ENCODE measurements at places on chromosomes 5 and 9.

GRCh38 chr9:130478736-130479575 is 34.2 kb downstream of the ASS1 start:
- DNase-seq, result no peak

GRCh38 chr5:148827723-148828122 is 1.3 kb downstream of the ADRB2 start:
- DNase-seq, result no peak

GRCh38 chr5:96344678-96345577 is 88.1 kb downstream of the PCSK1 start:
- no peak for DNase-seq

DNA sequence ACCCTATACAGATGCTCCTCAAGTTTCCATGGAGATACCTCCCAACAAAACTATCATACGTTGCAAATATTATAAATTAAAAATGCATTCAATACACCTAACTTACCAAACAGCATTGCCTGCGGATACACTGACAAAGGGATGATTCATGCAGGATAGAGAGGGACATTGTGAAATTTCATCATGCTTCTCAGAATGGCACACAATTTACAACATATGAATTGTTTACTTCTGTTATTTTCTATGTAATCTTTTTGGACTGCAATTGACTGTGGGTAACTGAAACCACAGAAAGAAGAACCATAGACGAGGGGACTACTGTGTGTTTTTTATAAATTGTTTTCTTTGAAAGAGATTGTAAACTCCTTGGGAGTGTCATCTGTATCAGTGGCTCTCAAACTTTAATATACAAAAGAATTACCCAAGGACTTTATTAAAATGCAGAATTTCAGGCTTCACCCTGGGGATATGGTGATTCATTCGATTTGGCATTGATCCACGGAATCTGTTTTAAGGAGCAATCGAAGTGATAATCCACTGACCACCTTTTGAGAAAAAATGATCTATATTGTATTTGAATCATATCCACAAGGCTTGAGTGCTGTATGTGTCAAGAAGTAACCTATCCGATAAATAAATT is 146.4 kb downstream of the SGCD start:
- no peak for DNase-seq

- no peak for DNase-seq
Observed at GRCh38 chr5:53201746-53202145, 92.2 kb upstream of the MOCS2 start.

DNA sequence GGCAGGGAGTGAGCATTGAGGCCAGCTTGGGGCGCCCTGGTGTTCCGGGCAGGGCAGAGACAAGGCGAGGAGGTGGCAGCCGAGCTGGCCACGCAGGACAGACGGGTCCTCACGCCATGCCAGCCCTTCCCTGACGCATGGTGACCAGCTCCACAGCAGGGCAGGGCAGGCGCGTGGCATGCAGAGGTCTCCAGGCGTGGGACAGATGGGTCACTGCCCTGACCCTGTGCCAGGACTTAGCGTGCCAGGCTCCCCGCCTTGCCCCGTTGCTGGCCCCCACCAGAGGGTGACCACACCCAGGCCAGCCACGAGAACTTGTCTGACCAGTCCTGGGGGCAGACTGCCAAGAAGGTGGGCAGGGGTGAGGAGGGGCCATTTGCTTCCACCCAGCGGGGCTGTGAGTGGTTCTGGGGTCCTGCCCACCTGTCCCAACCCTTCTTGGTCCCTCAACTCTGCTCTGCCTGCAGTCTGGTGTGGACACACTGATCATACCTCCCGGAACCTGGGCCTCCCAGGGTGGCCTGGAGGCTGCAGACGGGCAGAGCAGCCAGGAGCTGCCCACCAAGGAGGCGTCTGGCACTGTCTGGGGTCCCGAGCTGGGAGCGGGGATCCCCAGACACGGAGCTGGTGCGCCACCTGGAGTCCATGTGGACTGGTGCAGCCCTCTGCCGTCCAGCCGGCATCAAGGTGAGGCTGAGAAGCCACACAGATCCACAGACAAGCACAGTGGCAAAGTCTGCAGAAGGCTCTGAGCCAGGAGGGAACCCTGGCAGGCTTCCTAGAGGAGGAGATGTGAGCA is at the start of gene RNF224:
TSS of gene RNF224 (plus strand) at position 449 of the 799 bp plus-strand sequence. CDS start 834 bp downstream, outside the sequence.
- peak; percentile 83 for DNase-seq

- no peak for DNase-seq
Observed at GRCh38 chr5:160649304-160649703, 202.7 kb downstream of the ATP10B start.

DNA sequence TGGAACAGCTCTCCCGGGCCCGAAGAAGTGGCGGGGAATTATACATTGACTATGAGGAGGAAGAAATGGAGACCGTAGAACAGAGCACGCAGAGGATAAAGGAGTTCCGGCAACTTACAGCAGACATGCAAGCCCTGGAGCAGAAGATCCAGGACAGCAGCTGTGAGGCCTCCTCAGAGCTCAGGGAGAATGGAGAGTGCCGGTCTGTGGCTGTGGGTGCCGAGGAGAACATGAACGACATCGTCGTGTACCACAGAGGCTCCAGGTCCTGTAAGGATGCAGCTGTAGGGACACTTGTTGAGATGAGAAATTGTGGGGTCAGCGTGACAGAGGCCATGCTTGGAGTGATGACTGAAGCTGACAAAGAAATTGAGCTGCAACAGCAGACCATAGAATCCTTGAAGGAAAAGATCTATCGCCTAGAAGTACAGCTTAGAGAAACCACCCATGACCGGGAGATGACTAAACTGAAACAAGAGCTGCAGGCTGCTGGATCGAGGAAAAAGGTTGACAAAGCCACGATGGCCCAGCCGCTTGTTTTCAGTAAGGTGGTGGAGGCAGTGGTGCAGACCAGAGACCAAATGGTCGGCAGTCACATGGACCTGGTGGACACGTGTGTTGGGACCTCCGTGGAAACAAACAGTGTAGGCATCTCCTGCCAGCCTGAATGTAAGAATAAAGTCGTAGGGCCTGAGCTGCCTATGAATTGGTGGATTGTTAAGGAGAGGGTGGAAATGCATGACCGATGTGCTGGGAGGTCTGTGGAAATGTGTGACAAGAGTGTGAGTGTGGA is 129.5 kb upstream of the DMRT1 start:
- DNase-seq, result no peak

DNA sequence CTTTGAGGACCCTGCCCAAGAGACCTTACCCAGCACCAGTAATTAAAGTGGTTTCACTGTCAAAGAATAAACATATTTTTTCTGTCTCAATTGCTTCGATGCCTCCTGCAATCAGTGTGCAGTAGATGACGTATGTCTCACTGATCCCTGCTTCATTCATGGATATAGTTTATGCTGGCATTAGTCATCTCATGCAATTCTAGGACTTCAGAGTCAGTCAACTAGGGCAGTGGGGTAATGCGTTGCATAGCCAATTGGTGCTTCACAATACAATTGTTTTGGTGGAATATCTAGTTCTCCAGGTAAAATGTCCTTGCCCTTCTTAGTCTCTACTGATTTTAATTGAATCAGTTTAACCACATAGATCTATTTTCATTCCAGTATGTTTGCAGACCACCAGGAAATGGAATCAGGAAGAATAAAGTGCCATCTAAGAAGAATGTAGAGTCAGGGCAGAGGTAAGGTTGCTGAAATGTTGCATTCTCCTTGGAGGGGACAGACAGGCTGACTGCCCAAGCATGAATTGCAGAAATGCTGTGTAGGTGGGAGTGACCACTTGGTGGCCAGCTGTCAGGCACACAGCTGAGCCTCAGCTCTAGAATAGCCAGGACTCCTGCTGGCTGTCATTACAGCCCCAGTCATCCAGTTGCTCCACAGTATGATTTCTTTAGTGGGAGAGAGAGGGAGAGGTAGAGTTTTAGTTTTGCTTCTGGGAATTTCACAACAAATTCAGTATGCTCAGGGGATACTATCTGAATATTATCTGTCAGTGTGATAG is 73.5 kb upstream of the MEGF10 start:
- DNase-seq, result no peak

DNA sequence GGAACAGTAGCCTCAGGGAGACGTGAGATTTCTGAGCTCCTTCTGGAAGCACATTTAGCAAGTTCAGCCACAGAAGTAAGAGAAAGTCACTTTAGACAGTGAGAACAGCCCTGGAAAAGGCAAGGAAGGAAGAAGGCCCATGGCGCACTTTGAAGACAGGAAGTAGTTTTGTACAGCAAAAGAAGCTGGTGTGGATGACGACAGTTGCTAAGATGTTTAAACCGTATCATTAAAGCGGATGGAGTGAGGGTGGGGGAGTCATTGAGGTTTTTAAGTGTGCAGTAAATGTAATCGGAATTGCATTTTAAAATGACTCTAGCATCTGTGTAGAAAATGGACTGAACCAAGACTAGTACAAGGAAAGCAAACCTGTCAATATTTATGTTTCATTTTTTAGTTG is 15.3 kb upstream of the TRPM3 start:
- DNase-seq, result no peak

- DNase-seq, result no peak
Observed at GRCh38 chr5:146851133-146851532, 27.4 kb downstream of the PPP2R2B start.

DNA sequence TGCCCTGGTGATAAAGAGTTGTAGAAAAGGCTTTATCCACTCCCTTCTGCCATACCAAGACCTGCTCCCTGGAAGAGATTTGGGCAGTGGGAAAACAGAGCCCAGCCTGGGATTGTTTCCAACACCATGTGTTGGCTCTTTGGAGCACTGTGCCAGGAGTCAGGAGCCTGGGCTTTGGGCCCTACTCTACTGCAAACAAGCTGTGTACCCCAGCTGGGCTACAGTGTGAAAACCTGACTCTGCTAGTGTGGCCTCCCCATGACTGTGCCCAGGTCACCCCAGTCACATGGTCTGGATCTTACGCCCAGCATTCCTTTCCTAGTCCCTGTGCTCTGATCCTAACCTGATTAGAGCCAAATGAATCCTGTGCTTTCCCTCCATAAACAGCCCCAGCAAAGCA is 39.3 kb upstream of the SHB start:
- no peak for DNase-seq

DNA sequence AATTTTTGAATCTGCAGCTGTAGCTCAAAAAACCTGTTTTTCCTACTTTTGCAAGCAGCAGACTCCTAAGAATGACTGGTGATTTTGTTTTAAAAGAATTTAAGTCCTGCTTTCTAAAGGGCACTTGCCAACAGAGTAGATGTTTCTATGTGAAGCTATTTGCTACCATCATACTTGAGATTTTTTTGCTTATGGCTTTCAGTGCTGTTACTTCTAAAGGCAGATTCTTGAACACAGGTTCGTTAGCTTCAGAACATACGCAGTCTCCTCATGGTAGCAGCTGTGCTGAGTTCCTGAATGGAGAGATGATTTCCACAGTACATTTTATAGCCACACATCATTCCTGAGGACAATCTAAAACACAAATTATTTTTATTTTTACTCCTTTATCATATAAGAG is 24.4 kb upstream of the ELL2 start:
- DNase-seq, result no peak

DNA sequence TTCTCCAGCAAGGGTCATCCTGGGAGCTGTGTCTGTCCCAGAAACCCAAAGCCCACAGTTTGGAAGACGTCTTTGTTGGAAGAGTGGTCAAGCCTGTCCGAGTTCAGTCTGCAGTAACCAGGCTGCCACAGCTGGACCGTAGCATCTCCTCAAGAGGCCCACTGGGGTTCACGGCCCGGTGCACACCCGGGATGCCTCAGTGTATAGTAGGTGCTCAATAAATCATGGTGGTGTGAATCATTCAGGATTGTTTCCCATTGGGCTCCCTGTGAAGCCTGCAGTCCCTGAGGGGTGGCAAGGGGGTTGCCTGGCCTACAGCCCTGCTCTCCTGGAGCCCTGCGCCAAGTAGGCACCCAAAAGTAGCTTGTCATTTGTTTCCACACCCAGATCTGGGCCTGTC is 10.3 kb upstream of the PRRX2 start:
- DNase-seq, result no peak

DNA sequence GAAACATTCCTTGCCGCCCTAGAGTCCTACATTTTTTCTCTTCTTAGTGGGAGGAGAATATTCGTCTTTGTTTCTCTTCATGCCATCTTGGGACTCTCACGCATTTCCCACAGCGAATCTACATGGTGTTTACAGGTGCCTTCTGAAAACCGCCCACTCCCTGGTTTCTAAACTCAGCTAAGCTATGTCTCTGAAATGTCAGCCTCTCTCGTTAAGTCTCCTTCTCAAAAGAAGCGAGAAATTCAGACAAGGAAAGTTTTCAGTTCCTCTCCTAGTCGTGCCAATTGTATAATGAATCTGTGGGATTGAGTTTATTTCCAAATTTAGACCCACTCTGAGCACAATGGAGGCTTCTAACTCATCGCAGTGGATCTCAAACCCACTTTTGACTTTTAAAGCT is 186.8 kb upstream of the NFIB start:
- DNase-seq, result no peak

DNA sequence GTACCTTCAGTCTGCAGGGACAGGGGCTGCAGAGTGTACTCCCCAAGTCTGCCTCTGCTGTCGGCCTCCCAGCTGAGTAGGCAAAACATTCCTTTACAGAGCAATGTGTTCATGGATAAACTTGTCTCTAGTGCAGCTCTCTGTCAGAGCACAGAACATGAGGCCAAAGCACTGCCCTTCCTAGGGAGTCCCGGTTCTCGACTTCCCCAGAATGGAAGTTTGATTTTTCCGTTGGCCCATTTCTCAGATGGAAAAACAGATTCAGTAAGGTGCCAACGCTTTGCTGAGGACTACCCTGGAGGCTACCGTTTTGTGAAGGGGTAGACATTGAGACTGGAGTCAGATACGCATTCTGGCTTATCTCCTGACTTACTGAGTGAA is 422 bp upstream of the TRIM32 start:
- DNase-seq, result no peak

DNA sequence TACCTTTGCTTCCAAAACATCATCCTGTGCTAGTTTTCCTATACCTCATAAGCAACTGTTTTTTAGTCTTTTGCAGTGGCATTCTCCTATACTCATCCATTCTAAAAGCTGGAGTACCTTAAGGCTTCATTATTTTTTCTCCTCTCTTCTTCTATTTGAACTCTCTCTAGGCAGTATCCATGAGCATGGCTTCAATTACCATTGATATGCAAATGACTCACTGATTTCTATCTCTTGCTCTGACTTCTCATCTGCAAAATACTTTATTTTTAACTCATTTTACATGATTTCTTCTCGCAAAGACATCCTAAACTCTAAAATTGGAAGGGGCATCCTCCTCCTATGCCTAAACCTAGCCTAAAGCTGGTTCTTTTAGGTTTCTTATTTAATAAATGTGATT is 365.1 kb upstream of the NUDT12 start:
- DNase-seq, result no peak

GRCh38 chr9:108668938-108669335 is 186.8 kb downstream of the ACTL7B start:
- no peak for DNase-seq

- no peak for DNase-seq
Observed at GRCh38 chr9:112819635-112820496, 69.3 kb downstream of the SNX30 start.

DNA sequence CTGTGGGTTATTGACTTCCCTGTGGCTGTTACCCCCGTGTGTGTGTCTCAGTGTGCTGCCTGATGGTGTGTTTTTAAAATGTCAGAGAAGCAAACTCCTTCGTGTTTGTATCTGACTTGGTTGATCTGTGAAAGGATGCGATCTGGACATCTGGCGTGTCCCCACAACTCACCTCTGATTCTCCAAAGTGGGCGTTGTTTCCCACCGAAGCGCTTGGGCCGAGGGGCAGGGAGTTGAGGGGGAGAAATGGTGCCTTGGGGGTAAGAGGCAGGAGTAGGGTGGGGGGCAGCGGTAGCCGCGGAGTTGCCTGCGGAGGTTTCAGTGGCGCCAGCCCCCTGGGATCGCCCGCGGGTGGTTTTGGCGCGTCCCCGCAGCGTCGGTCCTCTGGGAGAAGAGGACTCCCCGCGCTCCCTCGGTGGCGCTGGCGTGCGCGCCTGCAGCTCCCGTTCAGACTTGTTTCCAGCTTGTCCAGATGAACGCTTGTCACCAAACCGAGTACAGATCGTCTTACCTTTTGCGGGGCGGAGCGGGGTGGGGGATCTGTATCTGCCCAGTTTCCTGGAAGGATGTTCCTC is 1.1 kb downstream of the MAST4 start:
- DNase-seq, result peak; percentile 9

Measured in activated CD4-positive, alpha-beta T cell treated with anti-CD3 and anti-CD28 coated beads, Interleukin-2, amount 50 U/mL, for 48 hours (primary cell).